ENCODE measurements at places on chromosomes 11 and 22.

- no peak for DNase-seq
Observed at GRCh38 chr11:94768602-94769541, 716 bp downstream of the AMOTL1 start.

GRCh38 chr11:5534046-5534445, 14.3 kb downstream of the OR52H1 start:
- no peak for DNase-seq

- DNase-seq, result no peak
Observed at GRCh38 chr11:106249617-106250239, 172.3 kb downstream of the AASDHPPT start.

GRCh38 chr11:66363805-66364535, 7.6 kb downstream of the SLC29A2 start:
- peak; percentile 61 for DNase-seq

DNA sequence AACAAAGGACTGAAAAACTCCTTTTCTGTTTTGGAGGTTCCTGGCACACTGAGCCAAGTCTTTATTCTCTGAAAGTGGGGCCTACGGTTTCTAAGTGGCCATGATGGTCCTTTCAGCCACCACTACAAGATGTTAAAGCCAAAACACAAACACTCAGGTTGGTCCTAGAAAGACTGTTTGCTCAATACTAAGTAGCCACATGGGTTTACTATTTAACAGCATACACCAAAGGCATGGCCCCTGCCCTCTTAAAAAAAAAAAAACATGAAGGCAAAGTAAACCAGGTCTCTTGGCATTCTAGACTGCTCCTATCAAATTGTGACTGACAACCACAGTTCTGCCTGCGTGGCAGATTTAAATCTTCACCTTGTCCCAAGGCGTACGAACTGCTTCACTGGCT, 123.6 kb upstream of the BID start:
- DNase-seq, result no peak

DNA sequence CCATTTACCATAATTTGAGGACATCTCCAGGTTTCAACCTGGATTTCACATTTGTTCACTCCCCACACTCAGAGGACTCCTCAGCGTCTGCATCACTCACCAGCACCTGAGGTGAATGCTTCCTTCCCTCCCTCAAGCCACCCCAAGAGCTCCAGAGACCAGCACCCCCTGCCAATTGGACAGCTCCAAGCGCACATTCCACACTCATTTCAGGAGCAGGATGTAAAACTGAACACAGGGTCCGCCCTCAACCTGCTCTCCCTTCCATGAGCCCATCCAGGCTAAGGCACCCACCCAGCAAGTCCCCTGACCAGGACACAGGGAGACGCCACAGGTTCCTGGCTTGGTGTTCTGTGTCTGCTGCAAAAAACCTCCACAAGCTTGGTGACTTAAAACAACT, 3.9 kb downstream of the SCGB1D1 start:
- DNase-seq, result no peak

DNA sequence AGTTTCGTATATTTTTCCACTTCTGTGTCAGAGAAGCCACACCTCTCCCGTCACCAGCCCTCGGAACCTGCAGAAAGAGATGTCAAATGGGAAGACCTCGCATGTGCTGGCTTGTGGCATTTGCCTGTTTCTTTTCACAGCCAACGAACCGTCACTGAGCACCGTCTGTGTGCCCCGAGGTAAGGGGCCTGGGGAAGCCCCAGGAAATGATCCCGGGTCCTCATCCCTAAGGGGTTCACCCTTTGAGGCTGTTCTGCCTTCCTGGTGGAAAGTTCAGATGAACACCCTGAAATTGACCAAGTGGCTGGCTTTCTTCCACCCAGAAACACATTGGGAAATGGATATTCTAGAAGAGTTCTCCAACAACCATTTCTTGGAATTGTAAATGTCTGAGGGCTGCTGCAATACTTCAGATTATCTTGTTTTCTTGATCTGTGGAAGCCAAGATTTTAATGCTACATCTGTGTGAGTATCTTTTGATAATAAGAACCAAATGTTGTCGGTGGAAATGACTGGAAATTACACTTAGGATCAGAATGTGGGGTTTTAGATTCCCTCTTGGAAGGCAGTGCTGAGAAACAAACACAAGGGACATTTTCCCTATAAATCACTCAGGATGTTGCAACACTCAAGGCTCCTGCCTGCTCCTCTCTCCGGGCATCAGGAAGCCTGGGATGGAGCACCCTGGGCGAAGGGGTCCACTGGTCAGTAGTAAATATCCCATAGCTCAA, 37.6 kb downstream of the RIBC2 start:
- no peak for DNase-seq

DNA sequence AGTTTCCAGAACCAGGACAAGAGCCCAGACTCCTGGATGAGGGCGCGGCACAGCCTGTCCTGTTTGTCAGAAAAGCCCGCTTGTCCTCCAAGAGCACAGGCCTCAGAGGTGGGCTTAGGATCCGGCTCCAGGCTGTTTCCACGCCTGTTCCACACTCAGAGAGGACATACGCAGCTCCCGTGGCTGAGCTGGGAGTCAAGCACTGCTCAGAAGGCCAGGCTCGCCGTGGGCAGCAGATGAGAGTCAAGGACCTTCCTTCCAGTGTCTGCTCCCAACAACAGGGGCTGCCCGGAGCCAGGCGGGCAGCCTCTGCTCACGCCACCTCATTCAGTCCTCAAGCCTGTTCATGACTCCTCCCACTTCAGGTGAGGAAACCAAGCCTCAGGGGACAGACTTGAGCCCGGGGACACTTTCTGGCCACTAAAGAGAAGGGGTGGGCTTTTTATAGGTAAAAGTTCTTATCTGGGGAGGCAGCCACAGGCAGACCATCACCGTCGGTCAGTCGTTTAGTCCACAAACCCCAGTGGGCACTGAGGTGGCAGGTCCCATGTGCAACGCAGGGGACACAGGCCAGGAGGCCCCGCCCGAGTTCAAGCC, 3.8 kb downstream of the CYB5R3 start:
- no peak for DNase-seq

DNA sequence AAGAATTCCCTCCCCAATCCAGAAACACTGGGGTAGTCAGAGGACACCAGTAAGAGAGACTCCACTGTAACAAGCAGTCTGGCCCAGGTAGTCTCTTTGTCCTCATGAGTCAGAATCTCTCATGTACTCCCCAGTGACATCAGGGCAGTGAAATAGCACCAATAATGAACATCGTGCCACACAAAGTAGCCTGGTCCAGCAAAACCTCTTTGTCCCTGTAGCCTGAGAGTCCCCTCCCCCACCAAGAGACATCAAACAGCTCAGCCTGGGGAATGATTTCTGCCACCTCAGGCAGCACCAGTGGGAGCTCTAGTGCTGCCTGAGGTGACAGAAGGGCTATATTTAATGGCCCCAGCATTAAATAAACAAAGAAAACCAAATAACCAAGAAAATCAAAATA, 88.1 kb downstream of the SBF2 start:
- DNase-seq, result no peak

GRCh38 chr22:35587447-35587870, 29.7 kb downstream of the MB start:
- DNase-seq, result no peak

DNA sequence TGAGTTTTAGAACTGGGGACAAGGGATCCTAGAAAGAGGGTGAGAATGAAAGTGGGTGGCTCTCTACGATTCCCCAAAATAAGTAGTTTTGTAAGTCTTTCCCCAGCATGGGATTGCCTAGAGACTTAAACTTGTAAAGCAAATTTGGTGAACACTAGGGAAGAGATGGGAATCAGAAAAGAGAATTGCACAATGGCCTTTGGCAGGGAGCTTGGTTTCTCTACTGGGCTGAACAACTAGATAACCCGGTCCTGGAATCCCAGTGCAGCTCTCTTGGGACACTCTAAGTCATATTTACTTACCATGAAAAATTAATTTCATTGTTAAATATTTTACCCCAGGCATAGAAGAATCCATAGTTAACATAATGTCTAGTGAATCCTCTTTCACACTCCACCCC, 16.5 kb upstream of the USP18 start:
- no peak for DNase-seq

GRCh38 chr11:104061853-104062521, 25.5 kb downstream of the DDI1 start:
- DNase-seq, result no peak

GRCh38 chr22:29154364-29155048, 51.2 kb upstream of the EMID1 start:
- DNase-seq, result peak; percentile 23

GRCh38 chr22:39110631-39111561, 13.9 kb downstream of the APOBEC3H start:
- no peak for DNase-seq

GRCh38 chr11:1232021-1232882, 9.4 kb downstream of the MUC5B start:
- DNase-seq, result no peak
